ENCODE measurements at places on chromosomes 7 and 10.

- no peak for DNase-seq
Measured at GRCh38 chr10:80410122-80410521, 1.8 kb downstream of the PRXL2A start.

GRCh38 chr10:58956926-58957325 lies 219.5 kb upstream of the PHYHIPL start:
- DNase-seq, result no peak

GRCh38 chr7:104927055-104927454 lies 87.0 kb upstream of the KMT2E start:
- no peak for DNase-seq

DNA sequence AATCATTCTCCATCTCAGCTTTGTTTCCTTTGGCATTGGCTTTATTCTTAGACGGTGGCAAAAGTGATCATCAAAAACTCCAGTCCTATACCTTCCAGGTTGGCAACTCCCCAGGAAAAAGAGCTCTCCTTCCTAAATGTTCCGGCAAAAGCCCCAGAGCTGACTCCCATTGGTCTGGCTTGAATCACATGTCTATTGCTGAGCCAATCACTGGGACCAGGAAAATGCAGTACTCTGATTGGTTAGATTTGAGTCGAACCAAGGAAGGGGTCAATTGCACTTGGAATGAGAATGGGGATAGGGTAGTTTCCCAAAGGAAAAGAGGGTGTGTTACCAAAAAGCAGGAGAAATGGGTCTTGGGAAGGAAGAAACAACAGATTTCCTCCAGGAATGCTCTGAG lies 22.3 kb downstream of the LEP start:
- DNase-seq, result no peak

GRCh38 chr7:120856621-120857352 lies 1.2 kb downstream of the TSPAN12 start:
- no peak for DNase-seq

DNA sequence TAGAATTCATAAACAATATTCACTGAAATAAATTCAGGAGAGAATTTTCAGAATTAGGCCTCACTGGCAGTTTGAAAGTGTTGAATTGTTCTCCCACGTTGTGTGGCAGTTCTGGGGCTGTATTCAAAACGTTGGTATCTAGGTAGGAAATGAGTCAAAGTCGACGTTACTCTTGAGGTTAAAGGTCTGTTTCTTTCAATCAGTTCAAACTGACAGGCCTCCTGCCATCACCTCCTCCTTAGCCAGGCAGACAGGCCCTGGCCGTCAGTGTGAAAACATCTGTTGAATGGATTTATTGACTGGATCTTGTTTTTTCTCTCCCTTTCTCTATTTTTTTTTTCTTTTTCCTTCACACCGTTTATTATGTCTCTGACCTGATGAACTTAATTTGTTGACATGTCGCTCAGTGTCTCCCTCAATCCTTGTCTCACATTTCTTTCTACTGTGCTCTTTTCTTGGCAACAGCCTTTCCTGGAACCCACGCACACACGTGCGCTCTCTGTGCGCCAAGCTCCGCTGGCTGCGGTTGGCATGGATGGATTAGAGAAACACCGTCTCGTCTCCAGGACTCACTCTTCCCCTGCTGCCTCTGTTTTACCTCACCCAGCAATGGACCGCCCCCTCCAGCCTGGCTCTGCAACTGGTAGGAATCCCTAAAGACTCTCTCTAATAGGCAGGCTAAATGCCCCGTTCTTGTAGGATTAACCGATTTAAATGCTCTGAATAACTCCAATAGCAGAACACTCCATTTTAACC lies 231.7 kb downstream of the HDAC9 start:
- DNase-seq, result no peak

- no peak for DNase-seq
Measured at GRCh38 chr7:147376192-147376591, 1214.4 kb upstream of the C7orf33 start.

DNA sequence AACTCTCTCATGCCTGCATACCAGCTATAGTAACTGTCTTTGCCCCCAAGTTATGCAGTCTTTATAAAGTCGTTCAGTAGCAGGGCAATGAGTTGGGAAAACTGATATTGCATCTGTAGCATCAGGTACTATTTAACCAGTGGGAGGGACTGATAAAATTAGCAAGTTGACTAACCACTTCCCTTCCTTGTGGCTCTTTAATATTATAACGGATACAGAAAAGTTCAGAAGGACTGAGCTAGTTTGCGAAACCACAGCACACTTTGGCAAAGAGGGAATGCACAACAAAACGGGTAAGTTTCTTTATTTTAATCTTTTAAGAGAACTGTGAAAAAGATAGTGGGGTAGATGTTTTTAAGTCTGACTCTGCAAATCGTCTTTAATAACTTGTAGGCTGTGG lies 205.3 kb upstream of the HDAC9 start:
- peak; percentile 40 for DNase-seq

DNA sequence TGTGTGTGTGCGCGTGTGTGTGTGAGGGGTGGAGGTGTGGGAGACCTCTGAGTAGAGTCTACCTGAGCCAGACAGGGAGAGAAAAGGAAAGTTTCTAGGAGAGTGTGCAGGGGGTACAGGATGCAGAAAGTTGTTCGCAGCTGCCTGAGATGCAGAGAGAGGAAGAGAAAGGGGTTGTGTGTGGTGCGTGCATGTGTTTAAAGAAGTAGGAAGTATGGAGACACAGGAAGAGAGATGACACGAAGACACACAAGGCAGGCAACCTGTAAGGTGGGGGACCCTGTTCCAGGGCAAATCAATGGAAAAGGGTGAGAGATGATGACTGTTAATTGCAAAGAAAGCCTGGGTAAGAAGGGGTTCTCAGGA lies 52.2 kb downstream of the C10orf105 start:
- no peak for DNase-seq

DNA sequence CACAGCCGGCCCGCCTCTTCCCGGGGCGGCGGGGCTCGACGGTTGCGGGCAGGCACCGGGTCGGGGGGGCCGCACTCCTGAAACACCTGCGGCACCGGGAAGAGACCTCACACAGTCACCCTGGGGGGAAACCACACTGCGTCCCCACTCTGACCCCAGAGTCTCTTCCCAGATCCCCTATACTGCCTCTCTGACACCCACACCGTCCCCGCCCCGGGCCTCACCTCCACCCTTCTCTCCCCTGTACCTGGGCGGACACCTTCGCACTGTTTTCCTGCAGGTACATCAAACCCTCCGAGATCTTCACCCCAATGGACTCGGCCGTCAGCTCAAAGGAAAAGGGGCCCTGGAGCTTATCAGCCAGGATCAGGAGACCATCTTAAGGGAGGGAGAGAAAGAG lies 3.4 kb upstream of the GAL3ST4 start:
- DNase-seq, result no peak

DNA sequence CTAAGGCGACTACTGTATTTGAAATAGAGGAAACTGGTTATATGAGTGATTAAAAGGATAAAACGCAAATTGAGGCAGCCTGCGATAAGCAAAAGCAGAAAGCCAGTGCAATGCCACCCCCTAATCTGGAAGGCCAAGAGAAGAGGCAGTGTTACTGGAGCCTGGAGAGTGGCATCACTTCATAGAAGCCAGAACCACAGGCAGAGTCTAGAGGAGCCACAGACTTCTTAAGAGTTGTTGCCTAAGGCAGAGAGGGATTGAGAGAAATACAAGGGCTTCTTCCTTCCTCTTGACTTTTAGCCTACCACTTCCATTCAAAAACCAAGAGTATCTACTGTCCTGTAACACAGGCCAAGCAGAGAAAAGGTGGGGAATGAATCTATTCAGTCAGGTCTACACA lies 94.9 kb upstream of the SKAP2 start:
- DNase-seq, result no peak

GRCh38 chr7:939843-940242 lies 14.6 kb downstream of the ADAP1 start:
- no peak for DNase-seq

DNA sequence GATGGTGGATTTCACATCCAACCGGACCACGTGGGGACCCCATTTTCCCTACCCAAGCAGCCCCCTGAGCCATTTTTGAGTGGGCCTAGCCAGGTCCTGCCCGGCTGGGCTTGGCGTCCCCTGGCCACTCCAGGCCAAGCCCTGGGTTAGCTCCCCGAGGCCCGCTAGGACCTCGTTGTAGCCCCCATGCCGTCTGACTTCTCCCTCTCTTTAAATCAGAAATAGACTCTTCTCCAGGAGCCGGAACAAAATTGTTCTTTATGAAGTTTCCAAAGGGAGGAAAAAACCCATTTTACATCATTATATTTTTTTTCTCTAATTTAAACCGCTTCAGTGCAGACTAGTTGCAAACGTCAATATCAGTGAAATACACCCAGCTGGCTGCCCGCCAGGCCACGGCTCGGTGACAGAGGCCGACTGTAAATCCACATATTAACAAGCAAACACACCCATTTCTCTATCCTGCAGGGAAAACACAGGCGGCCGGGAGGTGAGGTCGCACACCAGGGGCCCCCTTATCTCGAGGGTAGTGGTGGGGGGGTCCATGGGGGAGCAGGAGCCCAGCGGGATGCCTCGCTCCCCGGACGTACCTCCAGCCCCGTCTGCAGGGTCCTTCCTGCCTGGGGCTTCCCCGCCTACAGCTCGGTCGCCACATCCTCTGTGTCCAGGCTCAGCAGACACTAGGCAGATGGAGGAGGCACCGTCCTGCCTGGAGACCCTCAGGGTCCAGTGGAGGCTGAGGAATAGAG lies 72.7 kb downstream of the ELFN1 start:
- peak; percentile 30 for DNase-seq

DNA sequence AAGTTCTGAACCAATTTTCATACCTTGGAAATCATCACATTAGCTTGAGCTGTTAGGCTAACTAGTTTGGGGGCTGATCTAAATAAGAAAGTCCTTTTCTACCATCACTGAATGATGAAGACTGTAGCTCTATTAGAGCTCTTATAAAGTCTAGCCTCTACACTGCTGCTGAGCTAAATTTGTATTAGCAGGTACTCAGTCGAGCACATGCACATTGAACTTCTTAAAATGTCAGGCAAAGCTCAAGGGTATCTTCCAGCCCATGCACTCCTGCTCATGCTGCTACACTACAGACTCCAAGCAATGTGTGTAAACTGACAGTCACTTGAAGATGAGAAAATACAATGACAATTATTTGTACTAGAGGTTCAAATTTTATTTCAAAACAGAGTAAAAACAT lies 158.8 kb upstream of the TMEM229A start:
- DNase-seq, result no peak

GRCh38 chr10:61901829-61902444 lies 438 bp downstream of the ARID5B start:
- DNase-seq, result peak; percentile 40

- no peak for DNase-seq
Measured at GRCh38 chr10:46217752-46218453, 68.9 kb upstream of the ANTXRL start.

GRCh38 chr7:107527196-107527595 lies 36.5 kb downstream of the COG5 start:
- no peak for DNase-seq

DNA sequence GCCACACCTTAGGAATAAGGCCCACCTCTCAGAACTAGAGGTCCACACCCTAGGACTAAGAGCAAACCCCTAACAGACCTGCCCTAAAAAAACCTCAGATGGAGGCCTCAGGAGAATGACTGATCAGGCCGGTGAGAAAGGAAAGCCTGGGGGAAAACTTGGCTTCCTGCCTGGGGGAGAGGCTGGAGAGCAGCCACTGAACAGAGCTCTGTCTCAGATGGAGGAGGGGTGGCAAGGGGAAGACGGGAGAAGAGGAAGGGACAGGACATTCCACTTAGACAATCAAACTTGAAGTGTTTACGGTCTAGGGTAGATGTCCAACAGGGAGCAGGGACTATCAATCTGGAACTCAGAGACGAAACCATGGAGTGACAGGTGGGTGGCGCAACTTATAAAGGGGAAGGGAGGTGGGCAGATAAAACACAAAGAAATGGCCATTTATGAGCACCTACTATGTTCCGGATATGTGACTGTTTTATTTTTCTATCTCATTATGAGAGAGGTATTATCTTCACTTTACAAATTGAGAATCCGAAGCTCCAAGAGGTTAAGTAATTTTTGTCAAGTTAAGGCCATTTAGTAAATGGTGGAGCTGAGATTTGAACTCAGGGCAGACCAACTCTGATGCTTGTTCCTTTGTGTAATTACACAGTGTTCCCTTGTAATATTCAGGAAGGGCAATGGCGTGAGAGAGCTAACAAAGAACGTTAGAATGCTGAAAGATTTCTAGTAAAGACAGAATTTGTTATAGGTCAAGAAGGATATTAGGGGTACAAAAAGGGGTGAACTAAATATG lies 82.6 kb downstream of the DNMBP start:
- DNase-seq, result no peak

GRCh38 chr7:2220954-2221353 lies 11.8 kb downstream of the MAD1L1 start:
- DNase-seq, result no peak

DNA sequence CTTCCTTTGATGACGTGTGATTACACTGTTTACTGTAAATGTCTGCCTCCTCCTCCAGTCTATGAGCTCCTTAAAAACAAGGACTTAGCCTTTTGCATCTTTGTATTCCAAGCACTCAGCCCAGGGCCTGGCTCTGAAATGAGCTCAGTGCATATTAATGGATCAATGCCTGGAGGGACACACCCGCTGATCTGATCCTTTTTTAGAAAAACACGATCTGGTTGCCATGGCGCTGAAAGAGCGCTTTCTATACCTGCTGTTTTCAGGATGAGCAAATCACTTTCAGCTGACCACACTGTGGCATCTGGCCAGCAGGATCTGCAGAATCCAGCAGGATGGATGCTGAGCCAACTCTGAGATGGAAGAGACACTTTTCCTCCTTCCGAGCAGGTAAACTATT lies 37.8 kb upstream of the GARS1 start:
- no peak for DNase-seq

DNA sequence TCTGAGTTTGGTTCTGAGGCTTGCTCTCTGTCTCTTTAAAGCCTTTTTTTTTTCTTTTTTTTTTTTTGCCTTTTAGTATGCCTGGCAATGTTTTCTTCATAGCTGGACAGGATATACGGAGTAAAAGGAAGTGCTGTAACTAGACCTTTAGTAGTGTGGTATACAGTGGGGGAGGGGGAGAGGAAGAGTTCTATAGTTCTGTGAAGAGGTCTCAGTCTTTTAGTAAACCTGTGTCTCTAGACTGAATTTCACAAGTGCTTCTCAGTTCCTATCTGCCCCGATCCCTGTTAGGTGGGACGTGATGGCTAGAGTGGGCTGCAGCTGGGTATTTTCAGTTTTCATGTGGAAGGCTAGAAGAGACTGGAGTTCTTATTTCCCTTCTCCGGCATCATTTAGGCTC lies 3.1 kb upstream of the ABCC2 start:
- DNase-seq, result no peak

DNA sequence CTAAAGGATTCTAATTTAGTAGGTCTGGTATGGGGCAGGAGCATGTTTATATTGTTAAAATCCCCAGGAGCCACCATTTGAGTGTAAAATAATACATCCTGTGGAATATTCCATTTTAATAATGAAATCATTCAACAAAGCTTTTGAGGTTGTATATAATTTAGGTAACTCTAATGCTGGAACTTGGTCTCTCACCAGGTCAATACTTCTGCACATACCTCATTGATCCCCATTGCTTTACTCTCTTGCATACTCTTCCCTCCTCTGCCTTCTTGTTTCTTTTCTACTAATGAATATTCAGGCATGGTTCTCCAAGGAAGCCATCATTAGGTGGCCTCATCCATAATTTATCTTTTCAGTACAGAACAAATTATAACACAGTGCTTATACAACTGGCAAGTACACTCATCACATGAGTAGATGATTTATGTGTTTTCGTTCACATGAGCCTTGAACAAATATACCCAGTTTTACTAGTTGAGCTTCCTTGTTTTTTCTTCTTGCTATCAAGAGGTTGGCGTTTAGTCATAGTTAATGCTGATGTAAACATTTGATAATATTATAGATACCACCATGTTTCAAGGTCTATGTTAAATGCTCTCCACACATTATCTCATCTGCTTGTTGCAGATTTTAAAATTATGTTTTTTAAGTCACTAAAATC lies 7.2 kb downstream of the PALS2 start:
- no peak for DNase-seq

All from CD4-positive, alpha-beta T cell treated with Interleukin-21 for 1 hour (primary cell).